NAMALWA (cell line): ENCODE measurements at places on chromosomes 5 and 9.
A peak's percentile ranks its signal among the peaks of the same experiment; 100 is the strongest.

- DNase-seq: no peak
Measured at GRCh38 chr9:133161547-133161950, 2.2 kb downstream of the GBGT1 start.

DNA sequence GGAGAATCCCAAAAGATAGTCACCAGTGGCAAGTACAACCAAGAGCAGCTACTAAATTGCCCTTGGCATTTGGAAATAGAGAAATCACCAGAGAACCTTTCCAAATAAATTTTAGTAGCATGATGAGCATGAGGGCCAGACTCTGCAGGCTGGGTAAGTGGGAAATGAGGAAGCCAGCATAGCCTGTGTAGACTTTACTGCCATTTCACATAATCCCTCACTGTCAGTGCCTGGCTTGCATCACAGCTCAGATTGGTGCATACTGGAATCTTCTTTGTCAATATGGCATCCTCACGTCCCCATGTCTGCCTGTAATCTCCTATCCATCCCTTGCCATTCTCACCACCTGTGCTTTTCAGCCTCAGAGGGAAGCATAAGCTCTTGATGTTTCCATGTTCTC is 14.5 kb downstream of the GRAMD2B start:
- no peak for DNase-seq

- DNase-seq: no peak
Measured at GRCh38 chr9:93114169-93114983, 18.4 kb downstream of the CARD19 start.

DNA sequence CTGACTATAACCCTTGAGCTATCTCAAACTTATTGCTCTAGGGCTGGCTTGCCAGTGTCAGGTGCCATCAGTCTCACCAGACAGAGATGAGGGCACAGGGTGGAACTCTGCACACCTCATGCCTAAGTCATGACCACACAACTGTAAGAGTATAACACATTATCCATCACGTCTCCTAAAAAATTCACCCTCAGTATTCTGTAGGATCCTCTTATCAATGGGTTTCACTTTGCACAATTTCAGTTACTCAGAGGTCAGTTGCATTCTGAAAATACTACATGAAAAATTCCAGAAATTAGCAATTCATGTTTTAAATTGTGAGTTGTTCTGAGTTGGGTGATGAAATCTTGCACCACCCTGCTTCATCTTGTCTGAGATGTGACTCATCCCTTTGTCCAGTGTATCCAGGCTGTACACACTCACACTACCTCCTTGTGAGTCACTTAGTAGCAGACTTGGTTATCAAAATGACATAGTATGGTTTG is 690.9 kb upstream of the CDH18 start:
- no peak for DNase-seq

GRCh38 chr5:167014401-167015056 is 1276.9 kb upstream of the WWC1 start:
- no peak for DNase-seq

DNA sequence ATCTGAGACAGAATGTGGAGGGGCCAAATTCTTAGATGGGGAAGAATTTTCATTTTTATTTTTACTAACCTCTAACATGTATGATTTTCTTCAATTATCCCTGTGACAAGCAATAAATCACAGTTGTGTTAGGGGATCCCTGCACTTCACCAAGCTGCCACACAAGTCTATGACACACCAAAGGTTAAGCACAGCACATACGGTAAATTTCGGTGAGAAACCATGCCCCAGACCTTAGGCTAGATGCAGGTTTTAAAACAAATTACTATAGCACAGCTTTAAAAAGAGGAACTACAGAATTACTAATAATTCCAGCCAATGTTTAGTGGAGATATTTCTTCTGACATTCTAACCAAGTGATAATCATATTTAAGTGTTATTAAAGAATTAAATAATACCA is 175.7 kb upstream of the RORB start:
- DNase-seq: no peak

GRCh38 chr9:99042620-99043019 is 62.3 kb upstream of the TGFBR1 start:
- no peak for DNase-seq

- DNase-seq: no peak
Measured at GRCh38 chr9:17425384-17425783, 153.5 kb upstream of the SH3GL2 start.

DNA sequence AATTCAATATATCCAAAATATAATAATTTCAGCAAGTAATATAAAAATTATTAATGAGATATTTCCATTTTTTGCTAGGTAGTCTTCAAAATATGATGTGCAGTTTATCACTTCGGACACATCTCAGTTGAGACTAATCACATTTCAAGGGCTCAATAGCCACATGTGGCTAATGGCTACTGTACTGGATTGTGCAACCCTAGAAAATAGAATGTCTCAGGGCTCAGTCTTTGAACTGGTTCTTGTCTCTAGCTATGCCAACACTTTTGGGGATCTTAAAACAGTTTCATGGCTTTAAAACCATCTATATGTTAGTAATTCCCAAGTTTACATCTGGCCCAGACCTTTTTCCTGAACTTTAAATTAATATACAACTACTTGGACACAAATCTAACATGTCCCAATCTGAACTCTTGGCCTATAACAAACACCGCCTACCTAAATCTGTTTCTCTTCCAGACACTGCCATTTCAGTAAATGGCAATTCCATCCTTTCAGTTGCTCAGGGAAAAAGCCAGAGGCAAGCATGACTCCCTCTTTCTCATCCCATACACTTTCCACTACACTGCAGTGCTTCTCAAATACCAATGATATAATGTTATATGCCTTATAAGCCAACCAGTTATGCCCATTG is 18.8 kb downstream of the PTAR1 start:
- no peak for DNase-seq

DNA sequence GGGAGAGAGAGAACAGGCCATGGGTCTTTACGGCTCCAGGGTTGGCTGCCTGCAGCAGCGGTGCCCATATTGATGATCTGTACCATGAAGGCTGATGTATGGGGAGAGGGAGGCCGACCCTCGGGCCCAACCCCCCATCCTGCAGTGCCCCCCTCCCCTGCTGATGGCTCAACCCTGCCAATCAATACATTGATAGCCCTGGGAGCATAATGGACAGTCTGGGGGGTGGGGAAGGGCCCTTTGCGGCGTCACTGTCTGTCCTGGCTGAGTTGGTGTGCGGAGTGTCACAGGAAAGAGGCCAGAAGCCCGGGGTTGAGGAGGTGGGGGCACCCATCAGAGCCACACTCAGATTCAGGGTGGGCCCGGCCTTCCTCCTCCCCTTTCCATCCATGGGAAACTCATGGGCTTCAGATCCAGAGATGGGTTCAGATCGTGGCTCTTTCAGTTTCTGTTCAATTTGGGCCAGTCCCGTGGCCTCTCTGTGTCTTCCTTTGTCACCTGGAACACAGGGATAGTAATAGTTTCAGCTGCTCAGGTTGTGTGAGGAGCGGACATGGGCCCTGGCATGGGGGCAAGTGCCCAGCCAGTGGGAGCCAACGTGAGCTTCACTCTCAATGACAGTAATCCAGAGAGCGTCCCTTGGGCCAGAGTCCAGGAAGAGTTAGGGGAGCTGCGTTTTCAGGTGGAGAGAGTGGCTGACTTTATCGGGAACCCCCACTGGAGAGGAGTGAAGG is 9.5 kb downstream of the FGF18 start:
- DNase-seq: no peak

- DNase-seq: no peak
Measured at GRCh38 chr9:104286799-104287198, 192.7 kb downstream of the SMC2 start.

- no peak for DNase-seq
Measured at GRCh38 chr9:34334916-34335315, 5.5 kb downstream of the NUDT2 start.

DNA sequence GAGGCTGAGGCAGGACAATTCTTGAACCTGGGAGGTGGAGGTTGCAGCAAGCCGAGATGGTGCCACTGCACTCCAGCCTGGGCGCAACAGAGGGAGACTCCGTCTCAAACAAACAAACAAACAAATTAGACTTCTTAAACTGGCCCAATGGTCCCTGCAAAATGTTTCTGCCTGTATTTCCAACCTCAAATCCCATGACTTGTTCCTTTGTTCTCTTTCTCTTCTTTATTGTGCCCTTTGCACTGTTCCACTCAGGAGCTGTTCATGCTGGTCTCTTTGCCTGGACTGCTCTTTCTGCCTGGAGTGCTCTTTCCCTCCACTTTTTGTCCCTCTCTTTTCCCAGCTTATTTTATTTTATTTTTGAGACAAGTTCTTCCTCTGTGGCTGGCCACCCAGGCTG is 4.1 kb downstream of the RABEPK start:
- DNase-seq: no peak

DNA sequence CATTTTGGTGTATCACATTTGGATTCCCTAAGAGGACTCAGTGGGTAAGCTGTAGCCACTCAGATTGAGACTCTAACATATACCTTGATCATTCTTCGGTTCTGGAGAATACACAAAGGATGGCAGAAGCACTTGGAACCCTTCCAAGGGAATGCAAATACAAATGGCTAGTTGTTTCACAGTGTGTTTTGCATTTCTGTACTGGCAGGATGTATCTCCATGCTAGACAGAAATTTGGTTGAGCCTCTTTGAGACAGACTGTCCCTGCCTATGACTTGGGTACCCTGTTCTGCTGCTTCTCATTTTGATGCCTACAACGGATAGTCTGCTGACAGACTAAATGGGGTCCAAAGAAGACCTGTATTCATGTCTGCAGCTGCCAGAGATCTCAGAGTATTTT is 273.5 kb downstream of the TMEM38B start:
- DNase-seq: peak; percentile 11

GRCh38 chr5:126594748-126595485 is at the start of gene ALDH7A1:
Gene ALDH7A1, minus strand, starts transcription at chr5:126595219. Its CDS starts 21 bp downstream, at chr5:126595198.
- DNase-seq: no peak

- DNase-seq: no peak
Measured at GRCh38 chr5:122262103-122262502, 49.9 kb upstream of the SNCAIP start.

DNA sequence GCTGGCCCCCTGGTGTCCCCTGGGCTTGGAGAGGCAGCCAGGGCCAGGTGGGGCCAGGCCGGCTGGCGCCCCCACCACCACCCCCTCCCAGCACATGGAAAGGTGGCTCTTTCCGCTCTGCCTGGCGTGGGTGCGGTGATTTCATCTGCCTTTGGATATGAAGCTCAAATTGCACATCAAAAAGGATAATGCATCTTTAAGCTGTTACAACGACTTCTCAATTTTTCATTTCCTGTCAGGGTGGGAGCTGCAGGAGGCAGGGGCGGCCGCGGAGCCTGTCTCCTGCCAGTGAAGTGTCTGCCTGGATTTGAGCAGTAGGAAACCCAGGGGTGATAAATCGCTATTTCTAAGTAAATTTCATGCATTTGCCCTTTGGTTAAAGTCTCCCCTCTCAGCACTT is 169.2 kb upstream of the MVB12B start:
- DNase-seq: no peak

- no peak for DNase-seq
Measured at GRCh38 chr5:490116-491106, 33.8 kb downstream of the SLC9A3 start.

GRCh38 chr5:126235628-126236027 is 187.6 kb upstream of the GRAMD2B start:
- no peak for DNase-seq

GRCh38 chr5:73539730-73540129 is 25.7 kb downstream of the ANKRA2 start:
- no peak for DNase-seq

GRCh38 chr5:169577951-169578350 is 5.6 kb upstream of the SPDL1 start:
- peak; percentile 40 for DNase-seq

DNA sequence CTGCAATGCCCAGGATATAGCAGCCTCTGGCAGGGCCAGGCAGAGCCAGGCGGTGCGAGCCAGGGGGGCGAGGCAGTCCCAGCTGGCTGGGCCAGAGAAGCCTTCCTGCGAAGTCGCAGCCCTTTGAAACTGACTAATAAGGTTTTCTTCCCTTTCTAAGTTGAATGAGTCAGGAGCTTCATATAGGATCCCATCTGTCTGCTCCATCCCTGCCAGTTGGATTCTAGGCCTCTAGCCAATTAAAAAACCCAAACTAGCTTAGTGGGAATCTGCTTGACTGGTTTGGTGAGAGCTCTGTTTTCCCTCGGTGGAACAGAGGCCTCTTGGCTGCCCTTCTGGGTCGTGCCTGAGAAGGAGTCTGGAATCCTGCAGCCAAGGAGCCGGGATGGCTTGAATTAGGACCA is 70.1 kb upstream of the RAPGEF1 start:
- no peak for DNase-seq
